Left forelimb (tissue), 1 donor: ENCODE measurements at places on chromosomes 4 and X.
A peak's percentile ranks its signal among the peaks of the same experiment; 100 is the strongest.

DNA sequence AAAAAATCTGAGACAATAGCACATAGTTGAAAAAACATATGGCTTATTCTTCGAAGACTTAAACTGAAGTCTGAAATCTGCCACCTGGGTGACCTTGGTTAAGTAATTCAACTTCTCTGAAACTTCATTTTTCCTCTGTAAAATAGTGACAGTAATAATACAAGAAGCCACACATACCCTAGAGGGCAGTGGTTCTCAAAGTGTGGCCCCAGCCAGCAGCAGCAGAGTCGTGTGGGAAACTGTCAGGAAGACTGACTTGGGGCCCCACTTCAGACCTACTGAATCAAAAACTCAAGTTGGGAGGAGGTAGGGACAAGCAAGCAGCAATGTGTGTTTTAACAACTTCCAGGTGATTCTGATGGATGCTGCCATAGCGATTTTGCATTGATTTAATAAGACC, 249.9 kb downstream of the HNRNPD start:
- no peak for DNase-seq

DNA sequence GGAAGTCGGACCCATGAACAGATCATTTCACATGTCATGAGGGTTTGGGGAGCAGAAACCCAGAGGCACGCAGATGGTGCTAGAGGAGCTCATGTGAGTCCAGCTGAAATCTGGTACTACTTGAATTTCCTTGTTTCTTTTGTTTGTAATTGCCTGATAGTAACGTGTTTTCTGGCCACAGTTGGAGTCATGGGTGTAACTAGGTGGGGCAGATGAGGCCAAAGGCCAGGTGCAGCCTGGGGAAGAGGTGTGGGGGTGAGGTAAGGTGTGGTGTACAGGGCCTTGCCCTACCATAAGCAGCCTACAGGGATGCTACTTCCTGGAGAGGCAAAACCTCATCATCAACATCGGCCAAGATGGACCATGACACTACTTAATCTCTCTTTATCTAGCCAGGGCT, 271.4 kb downstream of the PTTG2 start:
- no peak for DNase-seq

DNA sequence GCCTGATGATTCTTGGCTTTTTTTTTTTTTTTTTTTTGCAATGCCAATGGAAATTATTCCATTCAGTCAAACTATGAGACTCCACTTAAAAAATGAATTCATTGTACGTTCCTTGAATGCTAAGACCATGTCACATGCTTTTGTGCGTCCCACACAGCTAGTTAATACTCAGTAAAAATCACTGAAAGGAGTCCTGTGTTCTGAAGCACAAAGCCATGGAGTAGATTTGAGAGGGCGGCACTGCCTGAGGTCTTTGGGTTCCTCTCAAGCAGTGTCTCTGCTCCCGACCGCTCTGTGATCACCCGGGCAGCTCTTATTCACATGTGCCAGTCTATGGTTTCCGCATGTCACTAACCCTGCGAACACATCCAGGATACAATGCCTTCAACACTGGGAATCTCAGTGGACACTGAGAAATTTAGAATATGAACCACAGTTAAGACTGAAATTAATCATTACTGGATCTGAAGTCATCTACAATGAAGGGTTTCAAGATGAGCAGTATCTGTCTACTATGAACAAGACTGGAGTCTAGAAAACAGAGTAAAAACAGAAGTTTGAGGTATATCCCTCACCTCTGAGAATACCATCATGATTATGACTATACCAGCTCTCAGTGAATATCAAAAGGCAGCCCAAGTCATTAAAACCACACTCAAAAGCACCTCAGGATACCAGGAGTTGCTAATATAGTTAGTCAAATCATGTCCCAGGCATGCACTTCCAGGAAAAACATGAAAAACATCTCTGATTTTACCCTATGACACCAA, 193.0 kb downstream of the MGST2 start:
- DNase-seq: no peak

DNA sequence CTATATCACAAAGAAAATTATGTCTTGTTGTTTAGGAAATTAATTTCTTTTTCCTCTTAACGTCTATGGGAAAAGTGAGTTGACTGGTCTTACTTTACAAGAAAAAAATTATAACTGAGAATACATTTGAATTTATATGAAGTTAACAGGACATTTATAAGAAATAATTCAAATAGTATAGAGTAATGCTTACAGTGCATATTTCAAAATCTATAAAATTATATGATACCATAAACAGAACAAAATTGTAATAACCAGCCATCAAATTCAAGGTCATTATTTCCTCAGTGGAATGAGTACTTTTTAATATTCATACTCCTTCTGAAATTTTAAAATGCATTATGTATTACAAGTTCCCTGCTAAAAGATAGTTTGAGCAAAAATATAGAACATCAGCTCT, 884.5 kb downstream of the TECRL start:
- no peak for DNase-seq

DNA sequence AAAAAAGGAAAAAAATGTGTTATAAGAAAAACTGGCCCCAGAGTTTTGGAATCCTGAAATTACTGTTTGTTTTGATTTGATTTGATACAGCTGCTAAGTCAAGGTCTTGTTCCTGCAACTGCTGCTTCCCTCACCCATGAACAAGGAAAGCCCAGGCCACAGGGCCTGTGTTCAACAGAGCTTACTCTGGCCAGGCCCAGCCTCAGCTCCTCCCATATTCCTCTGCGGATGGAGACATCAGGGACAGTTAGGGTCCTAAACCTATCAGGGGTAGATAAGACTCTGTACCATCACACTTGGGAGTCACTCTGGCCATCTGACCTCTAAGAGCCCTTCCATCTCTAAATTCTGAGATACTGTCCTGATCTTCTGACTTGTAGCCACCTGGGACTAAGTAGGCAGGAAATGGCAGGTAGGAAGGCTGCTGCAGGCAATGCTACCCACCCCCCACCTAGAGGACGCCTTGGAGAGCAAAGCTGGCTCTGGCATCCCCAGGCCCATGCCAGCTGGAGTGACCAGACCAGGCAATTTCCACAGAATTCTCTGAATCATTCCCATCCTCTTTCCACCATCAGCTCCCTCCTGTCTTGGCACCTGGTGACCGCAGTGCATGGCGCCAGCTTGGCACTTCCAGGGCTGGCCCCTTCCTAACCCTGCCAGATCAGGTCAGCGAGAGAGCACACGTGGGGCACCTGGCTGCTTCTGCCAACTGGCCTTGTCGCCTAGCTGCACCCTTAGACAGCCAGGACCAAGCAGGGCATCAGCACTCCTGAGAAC, 58.0 kb upstream of the TMEM33 start:
- DNase-seq: no peak

GRCh38 chr4:81736324-81736723, 264.6 kb upstream of the RASGEF1B start:
- no peak for DNase-seq

DNA sequence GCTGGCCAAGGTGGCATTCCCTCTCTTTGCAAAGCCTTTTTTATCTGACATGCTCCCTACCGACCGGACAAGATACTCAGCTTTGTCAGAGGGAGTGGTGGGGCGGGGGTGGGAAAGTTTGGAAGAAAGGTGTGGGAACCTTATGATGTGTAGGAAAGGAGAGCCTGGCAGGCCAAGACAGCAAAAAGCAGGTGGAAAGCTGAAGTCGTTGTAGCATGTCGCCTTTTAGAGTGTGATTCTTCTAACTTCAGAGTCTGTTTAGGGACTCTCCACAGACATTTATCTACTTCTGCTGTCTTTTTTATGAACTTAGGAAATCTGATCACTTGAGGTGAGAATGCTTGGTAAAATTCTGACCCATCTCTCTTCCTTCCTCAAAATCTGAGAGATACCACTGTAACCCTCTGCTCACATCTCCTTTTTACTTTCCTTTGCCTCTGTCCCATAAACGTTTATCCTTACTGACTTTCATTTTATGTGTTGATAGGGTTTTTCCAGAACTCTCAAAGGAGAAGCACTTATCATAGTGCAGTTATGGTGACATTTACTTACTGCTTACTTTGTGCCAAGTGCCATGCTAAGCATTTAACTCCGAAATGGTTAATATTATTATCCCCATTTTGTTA, 8.2 kb upstream of the RUFY3 start:
- DNase-seq: no peak

DNA sequence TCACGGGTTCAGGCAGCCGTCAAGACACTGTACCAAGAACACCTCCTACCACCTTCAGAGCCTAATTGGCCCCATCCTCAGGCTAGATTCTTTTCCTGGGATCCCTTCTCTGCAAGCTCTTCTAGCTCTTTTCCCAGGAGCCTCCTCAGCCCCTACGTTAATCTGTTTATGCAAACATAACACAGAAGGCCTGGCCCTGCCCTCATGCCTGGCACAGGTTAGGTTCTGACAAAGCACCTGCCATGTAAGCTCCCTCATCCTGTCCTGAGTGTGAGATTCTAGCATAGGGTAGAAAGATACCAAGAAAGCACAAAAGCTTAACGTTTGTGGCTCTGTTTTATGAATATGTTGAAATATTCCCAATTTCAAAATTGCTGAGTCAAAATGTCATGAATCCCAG, 93.6 kb downstream of the IRF2 start:
- peak; percentile 15 for DNase-seq

- DNase-seq: no peak
These were observed 14.5 kb upstream of the ETNPPL start for GRCh38 chr4:108777388-108777787.

DNA sequence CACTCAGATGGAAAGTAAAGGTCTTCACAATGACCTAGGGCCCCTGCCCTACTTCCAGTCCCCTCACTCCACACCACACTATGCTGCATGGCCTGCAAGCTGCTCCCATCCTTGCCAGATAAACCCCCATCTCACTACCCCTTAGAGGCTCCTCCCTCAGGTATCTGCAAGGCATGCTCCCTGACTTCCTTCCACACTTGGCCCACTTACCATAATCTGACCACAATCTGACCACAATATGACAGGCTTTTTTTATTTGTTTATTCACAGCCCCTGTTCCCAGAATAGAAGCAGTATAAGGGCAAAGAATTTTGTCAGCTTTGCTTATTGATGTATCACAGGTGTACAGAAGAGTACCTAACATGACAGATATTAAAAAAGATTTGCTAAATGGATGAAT, 124.7 kb downstream of the CAMK2D start:
- DNase-seq: no peak

DNA sequence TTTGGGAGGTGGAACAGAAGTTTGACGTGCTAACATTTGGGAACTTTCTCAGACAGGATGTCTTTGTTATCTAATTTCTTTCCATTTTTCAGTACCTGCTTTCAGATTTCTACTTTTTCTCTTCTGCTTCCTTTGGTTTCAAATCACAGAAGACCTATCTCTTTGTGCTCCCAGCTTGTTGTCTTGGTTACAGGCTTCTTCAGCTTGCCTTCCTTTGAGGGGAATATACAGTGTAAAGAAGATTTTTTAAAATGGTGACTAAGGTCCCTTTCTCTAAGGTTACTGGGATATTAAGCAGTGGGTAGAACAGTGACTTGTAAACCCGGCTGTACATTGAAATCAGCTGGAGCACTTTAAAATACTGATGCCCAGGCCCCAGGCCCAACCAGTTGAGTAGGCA, 48.0 kb downstream of the TMEM164 start:
- DNase-seq: no peak

DNA sequence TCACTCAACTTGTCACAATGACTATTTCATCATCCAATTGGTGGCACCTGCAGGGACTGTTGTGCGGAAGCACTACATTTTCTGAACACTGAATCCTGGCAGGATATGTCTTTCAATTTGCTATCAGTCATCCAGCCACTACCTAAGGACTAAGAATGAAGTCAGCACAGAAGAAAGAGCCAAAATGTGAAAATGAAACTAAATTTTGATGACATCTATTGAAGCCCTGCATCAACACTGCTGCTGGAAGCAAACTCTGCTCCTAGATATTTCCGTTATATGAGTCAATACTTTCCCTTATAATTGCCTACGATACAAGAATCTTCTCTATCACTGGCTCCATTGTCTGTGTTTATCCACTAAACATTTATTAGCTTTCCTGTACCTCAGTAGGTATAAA, 917.9 kb downstream of the RAPGEF2 start:
- DNase-seq: no peak

- no peak for DNase-seq
These were observed 29.4 kb upstream of the KLHL2 start for GRCh38 chr4:165177725-165178666.

DNA sequence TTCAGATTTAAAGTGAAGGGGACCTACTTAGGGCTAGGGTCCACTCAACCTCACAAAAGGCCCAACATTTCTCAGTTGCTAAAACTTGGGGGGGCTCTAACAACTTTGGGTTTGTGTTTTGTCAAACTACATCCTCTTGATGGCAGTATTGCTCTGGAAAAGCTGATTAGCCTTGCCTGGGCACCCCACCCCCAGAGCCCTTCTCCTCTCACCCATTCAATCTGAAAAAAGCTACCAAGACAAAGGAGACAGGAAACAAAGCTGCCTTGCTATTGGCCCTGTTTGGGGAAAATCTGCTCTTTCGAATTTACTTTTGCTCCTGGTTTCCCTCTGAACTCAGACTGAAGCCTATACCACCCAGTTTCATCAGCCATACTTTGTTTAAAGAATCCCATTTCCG, 195.2 kb upstream of the STK26 start:
- DNase-seq: no peak

DNA sequence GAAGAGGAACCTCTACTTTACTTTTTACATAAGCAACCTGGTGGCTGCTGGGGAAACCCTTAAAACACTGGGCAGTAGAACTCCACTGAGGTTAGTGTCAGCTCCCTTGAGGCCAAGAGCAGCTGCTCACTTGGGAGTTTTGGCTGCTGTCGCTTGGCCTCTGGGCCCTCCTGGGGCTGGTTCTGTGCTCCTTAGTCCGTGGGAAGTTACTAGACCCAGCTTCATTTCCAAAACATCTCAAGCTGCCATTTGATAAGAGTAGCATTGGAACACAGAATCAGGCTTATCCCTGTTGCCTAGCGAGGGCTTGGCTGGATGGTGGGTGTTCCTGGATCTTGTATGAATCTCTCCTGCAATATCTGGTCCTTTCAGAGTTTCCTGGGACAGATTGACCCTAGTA, 26.1 kb downstream of the RNF4 start:
- no peak for DNase-seq

DNA sequence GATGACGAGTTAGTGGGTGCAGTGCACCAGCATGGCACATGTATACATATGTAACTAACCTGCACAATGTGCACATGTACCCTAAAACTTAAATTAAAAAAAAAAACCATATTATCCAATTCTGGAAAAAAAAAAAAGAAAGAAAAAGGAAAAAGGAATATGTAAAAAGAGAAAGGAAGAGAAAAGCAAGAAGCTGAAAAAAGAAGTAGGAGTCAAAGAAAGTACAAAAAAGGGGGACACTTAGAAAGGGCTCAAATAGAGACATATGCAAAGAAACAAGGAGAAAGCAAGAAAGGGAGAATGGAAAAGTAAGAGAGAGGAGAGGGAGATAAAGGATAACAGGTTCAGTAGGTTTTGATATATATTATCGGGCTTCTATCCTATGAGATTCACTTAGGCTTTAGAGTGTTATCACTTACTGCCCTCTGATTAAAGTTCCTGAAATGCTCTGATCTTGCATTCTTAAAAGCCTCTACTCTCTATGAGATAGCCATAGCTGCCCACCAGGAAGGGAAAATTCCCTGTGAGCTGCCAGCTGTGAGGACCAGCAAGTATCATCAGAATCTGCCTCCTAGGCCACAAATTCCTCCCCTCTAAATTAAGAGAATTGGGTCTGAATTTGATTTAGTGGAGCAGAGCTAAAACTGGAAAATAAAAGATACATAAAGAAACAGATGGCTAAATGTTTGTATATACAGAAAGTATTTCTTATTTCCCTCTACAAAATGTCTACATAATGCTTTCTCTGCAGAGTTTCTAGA, 95.2 kb downstream of the AMMECR1 start:
- DNase-seq: no peak
